Pancreas (tissue), 10 donors: ENCODE measurements at places on chromosomes 2 and 18.

DNA sequence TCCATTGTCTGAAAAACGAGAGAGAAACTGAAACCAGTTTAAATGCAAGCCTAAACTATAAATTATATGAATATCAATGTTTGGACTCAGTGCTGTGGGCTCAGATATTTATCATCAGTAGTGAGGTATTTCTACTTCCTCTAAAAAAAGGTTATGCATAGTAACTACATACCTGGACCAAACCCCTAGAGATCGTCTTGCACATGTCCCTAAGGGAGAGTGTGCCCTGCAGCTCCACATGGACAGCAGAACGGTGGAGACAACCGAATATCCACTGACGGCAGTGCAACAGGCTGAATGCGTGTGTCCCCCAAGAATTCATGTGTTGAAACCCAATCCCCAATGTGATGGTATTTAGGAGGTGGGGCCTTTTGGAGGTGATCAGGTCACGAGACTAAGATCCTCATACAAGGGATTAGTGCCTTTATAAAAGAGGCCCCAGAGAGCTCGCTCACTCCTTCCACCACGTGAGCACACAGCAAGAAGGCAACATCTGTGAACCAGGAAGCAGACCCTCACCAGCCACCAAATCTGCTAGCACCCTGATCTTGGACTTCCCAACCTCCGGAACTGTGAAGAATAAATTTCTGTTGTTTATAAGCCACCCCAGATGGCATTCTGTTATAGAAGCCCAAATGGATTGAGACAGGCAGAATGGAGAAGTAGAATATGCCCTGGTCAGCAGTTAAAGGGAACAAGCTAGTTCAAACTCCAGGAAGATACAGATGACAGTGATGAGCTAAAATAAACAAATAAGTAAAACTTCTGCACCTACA lies 208.4 kb downstream of the ANAPC1 start:
- no peak for DNase-seq

- DNase-seq: no peak
These were observed 17.0 kb downstream of the VRK2 start for GRCh38 chr2:58063641-58064040.

DNA sequence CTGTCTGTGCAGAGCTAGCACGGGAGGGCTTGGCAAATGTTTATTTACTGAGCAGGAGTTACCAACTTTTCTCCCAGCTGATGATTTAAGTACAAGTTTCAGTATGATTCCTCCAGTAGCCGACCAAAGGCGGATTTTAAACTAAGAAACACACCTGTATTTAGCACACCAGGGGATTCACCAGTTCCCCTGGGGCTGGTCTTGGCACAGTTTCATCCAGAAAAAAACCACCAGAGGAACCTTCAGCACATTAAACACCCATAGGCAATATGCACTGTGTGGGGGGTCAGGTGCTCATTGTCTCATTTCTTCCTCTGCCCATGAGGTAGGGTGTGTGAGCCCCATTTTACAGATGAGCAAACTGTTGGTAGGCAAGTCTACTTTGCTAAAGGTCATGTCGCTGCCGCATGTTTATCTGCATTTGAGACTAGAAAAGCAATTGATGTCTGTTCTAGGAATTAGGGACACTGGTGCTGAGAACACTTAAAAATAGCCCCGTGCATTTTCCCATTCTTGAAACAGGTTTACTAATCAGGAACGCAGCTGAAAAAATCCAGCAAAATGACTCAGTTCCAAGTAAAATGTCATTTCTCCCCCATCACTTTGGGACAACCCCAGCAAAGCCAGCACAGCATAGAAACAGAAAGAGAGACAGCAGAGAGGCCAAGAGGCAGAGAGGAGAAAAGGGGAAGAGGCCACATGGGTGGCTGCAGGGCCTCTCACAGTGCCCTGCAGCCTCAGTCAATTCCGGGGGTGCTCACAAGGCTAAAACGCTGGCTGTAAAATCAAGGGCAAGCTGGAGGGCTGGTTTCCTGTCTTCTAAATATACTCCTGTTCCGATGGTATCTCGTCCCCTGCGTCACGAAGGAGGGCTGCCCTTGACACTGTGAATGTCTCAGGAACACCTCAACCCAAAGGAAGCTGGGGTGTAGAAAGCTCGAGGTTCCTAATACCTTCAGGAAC lies 166.8 kb upstream of the ID2 start:
- DNase-seq: no peak

- DNase-seq: peak; percentile 19
These were observed 211.7 kb downstream of the NDUFA10 start for GRCh38 chr2:239813261-239814115.

GRCh38 chr2:58227171-58227917 lies 13.8 kb downstream of the FANCL start:
- peak; percentile 14 for DNase-seq
